Amniotic epithelial cell (primary cell): ENCODE measurements at places on chromosomes 5 and 9.

DNA sequence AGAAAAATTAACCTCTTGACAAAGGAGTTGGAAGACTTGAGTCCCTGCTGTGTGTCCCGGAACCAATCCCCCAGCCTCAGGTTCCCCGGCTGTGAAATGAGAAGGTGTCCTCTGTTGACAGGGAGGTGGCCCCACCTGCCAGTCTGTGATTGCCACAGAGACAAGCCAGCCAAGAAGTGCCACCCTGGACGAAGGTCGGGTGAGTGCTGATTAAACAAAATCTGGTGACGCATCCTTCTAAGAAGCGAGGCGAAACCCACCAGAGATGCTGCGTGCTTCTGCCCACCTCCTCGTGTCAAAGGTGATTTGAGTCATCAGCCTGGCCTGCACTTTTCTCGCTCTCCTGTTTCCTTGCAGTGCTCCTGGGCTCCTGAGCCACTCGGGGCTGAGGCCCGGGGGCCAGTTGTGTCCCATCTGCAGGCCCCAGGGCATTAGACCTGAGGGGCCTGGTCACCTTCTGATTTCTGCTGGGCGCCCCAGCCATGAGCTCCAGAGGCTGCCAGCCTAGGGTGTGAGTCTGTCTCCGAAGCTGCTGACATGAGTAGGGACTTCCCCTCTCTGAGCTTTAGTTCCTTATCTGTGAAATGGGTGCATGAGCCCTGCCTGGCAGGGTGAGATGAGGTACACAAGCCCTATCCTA lies 28.7 kb downstream of the NEK6 start:
- DNase-seq, result peak; percentile 87

GRCh38 chr9:103990311-103990710 lies 103.8 kb upstream of the SMC2 start:
- no peak for DNase-seq

- DNase-seq, result no peak
These were observed 366.1 kb downstream of the EFNA5 start for GRCh38 chr5:107304684-107305083.

- DNase-seq, result peak; percentile 88
These were observed at the start of gene ANXA1 for GRCh38 chr9:73151653-73152542. ANXA1 (plus strand) TSS chr9:73151865; CDS start chr9:73158536, 6,671 bp downstream.

- DNase-seq, result no peak
These were observed 62.7 kb upstream of the ZNF354A start for GRCh38 chr5:178793151-178793550.

DNA sequence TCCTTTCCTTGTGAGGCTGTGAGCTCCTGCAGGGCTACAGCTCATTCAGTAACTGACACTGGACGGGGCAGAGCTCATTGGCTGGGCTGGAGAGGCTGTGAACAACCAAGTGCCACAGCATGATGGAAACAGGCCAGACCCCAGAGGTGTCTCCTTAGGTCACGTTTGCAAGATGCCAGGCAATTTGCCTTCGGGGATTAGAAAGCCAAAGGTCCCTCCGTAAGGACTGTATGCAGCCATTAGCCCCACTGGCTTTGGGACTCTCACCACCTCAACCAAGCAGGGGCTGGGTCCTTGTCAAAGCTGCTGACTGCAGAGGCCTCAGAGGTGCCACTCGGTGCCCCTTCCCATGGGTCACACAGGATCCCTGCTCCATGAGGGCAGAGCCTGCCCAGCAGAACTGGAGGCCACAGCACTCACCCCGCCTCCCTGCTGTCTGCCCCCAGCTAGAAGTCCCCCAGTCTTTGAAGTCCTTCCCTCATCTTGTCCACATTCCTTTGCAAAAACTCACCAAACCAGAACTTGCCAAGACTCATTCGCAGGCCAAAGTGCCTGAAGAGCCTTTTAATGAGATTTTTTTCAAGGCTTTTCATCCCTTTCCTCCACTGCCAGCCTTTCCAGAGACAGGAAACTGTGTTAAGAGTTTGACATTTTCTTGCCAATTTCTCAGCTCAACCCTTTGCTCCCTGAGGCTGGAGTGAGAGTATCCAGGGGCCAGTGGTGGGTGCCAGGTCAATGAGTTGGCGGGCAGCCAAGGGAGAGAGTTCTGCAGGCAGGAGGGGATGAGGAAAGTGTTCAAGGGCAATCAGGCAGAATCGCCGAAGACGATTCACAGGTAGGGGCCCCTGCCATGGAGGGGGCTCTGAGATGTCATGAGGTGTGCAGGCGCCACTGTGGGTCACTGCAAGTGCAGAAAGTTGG lies 39.7 kb upstream of the SLC25A51 start:
- DNase-seq, result peak; percentile 85

DNA sequence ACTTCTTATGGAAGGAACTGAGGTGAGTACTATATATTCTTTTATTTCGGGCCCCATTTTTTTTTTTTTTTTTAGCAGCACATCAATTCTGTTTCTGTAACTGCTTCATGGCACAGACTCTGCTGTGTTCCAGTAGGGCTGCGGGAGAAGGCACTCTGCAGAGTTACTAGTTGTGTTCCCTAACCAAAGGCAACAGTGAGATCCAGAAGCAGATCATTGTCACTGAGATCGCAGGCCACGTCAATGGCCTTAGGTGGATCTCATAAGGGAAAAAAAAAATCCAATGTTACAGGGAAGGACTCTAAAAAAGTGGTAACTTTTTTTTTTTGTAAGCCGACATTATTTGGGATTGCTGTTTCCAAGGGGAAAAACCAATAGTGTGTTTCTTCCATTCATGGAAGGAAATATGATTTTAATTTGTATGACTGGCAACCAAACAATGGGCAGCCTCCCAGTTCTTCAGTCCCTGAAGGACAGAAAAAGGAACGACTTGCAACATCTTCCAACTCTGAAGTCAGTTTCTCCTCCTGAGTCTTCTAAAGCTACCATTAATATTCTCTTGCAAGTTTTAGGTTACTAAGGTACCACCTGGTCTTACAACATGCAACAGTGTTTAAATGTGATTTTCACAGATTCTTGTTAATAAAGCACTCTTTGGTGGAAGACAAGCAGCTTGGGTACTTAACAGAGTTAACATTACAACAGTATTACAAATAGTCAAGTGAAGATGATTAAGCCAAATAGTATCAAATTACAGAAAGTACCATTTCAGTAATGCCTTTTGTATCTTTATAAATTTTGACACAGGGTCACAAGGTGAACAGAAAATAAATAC lies 52.8 kb downstream of the HABP4 start:
- DNase-seq, result no peak

- DNase-seq, result no peak
These were observed 45.6 kb upstream of the IER5L start for GRCh38 chr9:129223551-129224208.
